ENCODE measurements at places on chromosomes 5 and 9.

DNA sequence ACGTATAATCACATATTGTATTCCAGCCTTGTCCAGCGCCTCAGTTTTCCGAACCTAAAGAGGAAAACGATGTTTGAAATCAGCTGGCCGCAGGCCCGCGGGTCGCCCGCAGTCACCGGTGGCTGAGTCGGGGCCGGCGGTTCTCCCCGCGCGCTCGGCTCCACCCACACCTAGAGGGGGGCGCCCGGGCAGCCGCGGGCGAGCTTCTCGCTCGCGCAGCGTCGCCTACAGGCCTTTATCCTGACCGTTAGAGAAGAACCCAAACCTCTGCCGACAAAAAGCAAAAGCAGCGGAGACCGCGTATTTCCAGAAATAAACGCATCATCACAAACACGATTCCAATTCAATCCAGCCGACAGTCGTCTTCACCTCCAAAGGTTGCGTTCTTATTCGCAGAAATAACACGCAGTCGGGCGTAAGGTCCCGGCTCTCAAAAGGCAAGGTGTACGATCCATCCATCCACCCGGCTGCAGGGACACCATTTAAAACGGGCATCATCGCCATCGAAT, 725 bp upstream of the NIPBL start:
- no peak for DNase-seq

- no peak for DNase-seq
Observed at GRCh38 chr9:115952430-115953292, 200.9 kb upstream of the PAPPA start.

DNA sequence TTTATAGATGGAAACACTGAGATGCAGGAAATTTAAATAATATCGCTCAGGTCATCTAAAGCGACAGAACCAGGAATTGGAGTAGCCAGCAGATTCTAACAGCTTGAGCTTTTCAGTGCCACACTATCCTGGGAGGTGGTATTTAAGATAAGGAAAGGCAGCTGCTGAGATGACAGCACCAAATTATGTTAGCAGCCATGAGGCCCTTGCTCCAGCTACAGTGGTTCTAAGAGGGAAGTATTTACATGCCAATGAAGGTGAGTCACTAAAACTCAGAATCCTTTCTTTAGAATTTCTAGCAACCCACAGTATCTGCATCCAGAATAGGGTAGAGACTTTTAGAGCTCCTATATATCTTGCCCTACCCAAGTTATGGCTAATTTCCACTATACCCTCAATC, 127.0 kb upstream of the VLDLR start:
- peak; percentile 29 for DNase-seq

DNA sequence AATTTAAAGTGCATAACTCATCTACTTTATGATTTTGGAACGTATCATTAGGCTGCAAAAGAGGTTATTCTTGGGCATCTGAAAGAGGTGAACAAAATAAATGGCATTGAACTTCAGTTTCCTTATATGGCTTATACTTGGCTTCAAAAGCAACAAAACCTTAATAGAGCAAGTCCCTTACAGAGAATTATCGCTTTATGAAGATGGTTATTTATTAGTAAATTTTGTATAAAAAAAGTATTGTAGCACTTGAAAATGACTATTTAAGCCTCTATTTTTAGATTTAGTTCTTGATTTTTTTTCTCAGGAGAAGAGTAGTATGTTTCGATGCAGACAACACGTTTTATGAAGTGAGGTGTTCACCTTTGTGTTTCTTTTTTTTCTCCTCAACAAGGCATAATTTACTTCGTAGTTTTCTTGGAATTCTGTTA, 2.0 kb downstream of the ERBIN start:
- DNase-seq, result no peak

DNA sequence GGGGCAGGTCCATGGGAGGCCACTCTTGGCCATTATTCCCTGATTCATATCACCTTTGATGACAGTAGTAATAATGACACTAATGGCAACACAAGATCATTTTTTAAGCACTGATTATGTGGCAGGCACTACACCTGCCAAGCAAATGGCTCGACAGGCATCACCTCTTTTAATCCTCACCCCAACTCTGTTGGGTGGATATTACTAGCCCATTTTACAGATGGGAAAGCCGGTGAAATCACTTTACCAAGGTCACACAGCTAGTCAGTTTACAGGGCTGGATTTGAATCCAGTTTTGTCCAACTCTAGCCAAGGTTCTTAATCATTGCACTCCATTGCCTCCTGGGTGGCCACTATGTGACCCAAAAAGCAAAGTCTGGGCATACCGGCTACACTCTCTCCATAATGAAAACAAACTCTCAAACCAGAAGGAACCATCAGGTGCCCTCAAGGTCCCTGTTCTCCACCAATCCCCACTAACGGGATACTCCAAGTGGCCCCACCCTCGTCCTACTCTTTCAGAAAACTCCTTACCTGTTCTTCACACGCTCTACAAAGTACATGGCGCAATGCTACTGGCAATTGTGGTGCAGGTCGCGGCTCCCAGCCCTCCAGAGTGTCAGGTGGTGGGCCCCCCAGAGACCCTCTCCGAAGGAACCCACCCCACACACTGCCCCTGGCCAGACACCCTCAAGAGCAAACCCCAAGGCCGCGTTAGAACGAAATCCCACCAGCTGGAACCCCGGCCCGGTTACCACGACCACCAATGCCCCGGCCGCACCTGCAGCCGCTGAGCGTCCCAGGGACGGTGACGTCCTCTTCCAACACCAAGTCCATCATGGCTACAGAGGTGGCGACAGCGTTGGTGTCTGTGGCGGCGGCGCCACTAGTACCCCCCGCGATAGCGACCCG, 572 bp downstream of the CDK5RAP2 start:
- no peak for DNase-seq

DNA sequence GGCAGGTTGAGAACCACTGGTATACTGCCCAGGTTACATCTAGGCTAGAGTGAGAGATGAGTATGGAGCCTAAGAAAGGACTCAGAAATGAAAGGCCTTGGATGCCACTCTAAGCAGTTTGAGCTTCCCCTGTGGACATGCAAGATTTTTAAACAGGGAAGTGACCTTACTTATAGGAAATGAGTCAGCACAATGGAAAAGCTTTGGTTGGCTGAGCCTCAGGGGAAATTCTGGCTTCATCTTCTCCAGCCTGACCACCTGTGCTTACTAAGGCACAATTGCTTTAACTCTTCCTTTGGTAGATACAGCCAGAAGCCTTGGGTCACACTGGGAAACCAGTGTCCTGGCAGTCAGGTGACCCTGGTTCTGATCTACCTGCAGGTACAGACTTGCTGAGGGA, 380.2 kb upstream of the ZNF462 start:
- no peak for DNase-seq

DNA sequence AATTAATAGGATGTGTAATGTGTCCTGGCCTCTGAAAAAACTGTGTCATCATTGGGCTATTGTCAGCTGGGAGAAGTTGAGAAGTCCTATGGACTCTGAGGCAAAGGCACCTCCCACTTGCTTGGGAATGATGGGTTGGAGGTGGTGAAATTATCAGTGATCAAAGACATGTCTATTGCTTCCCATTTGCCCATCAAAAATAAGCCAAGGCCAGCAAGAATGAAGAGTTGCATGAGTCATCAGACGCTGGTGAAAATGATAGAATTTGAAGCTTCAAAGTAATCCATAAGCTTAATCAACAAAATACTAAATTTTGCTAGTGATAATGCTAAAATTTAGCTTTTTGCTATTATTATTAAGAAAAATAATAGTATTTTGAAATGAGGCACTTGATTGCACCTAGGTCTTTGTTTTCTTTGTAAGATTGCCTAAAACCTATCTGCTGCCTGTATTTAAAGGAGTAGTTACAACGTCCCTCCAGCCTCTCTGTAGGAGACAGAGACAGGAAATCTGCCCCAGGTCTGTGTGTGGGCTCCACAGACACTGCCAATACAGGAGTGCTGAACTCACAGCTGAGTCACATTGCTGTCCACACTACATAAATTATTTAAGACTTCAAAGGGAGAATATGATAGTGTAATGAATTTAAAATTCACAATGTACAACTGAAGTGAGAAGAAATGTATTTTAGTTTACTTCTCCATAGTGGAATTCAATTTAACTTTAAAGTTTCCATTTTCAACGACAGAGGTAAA, 48.4 kb upstream of the APC start:
- DNase-seq, result no peak

DNA sequence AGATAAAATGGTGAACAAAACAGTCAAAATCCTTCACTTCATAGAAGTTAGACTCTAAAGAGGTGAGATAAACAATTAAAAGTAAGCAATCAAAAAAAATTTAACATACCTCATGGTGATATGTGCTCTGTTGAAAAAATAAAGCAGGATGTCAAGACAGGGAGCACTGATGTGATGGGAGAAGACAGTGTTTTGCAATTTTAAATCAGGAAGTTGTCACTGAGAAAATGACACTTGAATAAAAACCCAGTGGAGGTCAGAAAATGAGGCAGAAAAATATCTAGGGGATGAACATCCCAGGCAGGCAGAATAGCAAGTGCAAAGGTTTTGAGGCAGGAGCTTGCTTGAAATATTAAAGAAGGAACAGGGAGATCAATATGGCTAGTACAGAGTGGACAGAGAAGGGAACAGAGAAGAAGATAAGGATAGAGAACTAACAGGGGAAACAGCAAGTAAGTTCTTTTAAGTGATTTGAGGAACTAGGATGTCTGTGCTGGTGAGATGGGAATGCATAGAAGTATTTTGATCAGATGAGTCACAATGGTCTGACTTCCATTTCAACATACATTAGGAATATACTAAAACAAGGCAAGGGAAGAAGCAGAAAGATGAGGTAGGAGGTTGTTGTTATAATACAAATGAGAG, 130.4 kb downstream of the CHSY3 start:
- peak; percentile 44 for DNase-seq

- DNase-seq, result no peak
Observed at GRCh38 chr9:126668058-126668457, 54.3 kb downstream of the LMX1B start.

DNA sequence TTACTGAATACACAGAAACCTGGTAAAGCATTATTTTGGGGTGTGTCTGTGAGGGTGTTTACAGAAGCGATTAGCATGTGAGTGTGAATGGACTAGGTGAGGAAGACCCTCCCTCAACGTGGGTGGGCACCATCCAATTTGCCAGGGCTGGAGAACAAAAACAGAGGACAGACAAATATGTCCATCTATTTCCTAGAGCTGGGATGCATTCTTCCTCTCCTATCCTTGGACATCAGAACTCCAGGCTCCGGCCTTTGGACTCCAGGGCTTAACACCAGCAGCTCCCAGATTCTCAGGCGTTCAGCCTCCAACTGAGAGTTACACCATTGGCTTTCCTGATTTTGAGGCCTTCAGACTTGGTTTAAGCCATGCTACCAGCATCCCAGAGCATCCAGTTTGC, 65.8 kb upstream of the CHD1 start:
- no peak for DNase-seq

GRCh38 chr5:59501316-59501715, 392.2 kb downstream of the PDE4D start:
- no peak for DNase-seq

DNA sequence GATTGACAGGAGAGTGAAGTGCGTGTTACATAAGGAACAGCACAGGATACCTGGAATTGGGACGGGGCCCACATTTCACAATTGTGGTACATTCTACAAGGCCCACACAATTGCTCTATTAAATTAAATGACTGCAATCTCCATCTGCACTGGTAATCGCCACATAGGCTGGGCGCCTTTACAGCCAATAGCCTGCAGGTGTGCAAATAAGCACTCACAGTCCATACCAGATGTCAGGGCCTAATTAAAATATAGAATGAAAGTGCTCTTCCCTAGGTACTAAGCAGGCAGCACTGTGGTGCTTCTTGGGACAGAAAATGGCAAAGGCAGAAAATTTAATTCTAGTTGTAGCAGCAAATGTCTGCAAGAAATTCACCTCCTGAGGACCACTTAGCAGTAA, 82.7 kb downstream of the ATP10B start:
- DNase-seq, result no peak

DNA sequence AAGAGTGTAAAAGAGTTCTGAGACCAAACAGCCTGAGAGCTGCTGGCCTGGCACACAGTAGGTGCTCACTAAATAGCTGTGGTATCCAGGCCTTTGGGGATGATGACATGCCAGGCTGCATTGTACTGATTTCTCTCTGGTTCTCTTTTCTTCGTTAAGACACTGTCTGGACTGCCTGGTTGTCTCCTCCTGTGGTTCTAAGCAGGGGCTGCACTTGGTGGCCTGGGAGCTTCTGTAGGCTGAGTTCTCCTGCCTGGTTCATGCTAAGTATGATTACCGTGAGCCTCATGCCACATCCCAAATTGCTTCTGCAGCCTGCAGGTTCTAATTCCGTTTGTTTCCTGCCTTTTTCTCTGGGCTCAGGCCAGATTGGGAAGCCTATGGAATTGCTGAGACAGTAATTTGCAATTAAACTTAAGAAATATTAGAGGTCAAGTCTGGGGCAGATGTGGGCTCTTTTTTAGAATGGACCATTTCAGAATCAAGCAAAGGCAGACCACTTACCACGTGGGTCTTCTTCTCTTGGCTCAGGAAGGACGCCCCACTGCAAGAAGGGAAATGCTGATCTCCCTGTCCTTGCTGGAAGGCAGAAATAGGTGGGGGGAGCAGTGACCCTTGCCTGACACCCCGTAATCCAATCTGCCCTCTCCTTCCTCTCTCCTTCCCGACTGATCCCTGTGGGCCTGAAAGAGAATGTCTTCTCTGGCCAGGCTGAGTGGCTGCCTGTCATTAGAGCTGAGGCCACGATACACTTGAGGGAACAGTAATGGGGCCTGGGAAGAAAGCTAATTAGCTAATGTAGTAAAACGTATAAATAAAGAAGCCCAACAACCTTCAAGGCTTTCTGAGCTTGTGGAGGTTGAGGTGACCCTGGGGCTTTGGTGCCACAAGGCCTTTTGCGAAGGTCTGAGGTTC, 21.9 kb upstream of the BOD1 start:
- no peak for DNase-seq

GRCh38 chr9:69697475-69697874, 25.3 kb upstream of the APBA1 start:
- DNase-seq, result no peak

- no peak for DNase-seq
Observed at GRCh38 chr9:29793970-29794369, 2220.7 kb upstream of the C9orf72 start.

DNA sequence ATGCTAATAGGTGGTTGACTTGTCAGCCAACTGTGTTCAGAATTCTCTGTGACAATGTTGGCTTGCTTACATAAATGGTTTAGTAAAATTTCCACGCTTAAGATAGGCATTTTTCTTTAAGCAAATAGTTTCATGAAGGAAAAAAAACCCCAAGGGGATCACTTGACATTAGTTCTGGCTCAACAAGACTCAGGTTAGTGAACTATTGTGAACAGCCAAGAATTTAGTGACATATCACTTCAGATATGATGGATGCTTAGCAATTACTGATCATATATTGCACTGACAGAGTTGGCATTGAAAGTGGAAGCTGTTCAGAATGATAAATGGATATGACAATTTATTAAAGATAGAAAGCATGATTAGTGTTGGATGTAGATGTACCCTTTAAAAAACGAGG, 218.5 kb downstream of the TMEM232 start:
- DNase-seq, result no peak

DNA sequence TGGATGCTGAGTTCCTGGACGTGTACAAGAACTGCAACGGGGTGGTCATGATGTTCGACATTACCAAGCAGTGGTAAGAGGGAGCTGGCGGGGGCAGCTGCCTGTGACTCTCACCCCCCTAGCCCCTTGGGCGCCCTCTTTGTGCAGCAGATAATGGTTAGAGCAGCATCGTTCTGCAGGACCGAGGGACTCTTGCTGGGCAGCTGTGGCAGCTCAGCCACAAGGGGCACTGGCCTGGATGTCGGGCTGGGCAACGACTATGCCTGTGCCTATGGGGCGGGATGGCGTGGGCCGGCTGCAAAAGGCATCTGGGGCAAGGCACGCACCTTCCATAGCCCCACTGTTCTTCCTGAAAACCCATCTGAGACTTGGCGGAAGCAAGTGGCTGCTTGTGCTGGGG, 12.9 kb upstream of the AJM1 start:
- no peak for DNase-seq

- no peak for DNase-seq
Observed at GRCh38 chr5:10031817-10032216, 217.9 kb downstream of the ATPSCKMT start.
